OCI-LY7 (cell line): ENCODE measurements at places on chromosomes 7 and 10.

DNA sequence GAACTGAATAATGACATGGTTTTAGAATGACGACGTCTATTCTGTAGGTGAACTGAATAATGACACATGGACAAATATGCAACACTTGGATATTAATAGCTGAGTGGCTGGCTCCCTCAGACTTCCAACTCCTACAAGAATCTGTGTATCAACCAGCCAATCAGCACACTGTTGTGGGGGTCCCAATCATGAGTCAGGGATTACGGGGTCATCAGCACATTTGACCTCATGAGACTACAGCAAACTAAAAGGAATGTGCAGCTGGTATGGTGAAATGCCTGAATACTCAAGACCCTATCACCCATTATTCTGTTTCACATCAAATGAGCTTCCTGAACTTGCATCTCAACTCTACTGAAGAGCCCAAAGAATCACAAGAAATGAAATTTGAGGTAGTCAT lies 192.5 kb downstream of the ANK3 start:
- DNase-seq, result no peak

GRCh38 chr10:125392154-125392553 lies 231.8 kb upstream of the CTBP2 start:
- DNase-seq, result no peak

DNA sequence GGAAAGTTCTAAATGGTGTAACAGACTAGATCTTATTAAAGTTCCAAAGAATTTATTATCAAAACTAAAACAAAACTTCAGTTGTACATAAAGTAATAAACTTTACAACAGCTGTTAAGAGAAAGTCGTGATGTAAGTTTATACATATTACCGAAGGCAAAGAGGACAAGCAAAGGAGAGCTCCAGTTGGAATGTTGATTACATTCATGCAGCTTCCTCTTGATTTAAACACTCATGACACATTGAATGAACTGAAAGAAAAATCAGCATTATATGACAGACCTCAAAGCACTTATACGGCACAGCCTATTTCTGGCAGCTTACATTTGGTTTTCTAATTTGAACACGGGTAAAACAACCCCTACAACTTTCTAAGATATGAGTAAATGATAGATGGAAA lies 13.6 kb downstream of the SRI start:
- DNase-seq, result no peak

DNA sequence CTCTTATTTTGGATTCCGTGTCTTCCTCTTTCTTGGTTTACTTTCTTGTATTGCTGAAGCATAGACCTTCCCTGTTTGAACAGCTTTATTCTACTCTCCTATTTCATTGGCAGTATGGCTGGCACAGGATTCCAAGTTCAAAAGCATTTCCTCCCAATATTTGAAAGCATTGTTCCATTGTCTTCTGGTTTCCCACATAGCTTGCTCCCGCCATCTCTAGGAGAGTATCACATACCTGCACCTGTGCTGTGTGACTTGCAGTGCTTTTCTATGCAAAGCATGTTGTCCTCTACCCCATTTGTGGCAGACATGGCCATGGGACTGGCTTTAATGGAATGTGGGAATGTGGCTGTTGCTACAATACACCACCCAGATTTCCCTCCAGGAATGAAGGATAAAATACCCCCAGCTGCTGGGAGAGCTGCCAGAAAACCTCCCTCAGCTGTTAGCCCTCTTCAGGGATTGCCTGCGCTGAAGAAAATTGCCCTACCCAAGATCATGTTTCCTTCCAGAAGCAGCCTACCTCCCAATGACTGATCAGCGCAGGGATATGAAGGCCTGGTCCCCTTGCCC lies 6.9 kb upstream of the MYOF start:
- DNase-seq, result no peak

- DNase-seq, result no peak
These were observed 69.6 kb upstream of the GATA3 start for GRCh38 chr10:7984896-7985295.

GRCh38 chr10:11284291-11285085 lies 266.8 kb downstream of the CELF2 start:
- DNase-seq, result no peak

DNA sequence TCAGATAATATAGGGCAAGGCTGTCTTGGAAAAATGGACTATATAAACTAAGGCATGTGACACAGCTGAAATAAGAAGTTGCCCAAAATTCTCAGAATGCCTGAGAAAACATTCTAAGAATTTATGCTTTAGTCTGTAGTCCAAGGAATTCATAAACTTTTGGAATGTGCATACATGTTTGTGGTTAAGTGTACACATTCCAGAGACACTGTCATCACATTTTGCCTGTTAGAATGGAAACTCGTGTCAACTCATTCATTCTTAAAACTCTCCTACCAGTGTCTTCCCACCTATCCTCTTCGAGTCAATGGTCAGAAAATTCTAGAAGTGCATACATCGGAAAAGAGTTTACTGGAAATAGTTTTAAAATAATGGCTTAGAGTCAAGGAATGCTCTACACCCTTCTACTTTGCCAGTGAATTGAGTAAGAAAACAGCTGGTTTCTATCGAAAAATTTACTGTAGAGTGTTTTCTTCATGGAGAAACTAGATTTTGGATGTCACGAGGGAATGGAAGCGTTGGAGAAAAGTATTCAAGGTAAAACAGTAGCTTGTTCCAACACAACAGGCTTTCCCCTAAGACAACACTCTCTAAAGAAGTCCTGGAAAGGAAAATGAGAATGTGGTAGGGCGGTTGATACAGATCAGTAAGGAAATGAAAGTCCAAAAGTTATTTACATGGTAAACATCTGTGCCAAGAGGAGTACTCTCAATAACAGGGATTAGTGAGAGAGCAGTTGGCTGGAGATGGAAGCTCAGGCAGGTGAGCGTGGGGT lies 1177.6 kb upstream of the C7orf33 start:
- DNase-seq, result no peak

DNA sequence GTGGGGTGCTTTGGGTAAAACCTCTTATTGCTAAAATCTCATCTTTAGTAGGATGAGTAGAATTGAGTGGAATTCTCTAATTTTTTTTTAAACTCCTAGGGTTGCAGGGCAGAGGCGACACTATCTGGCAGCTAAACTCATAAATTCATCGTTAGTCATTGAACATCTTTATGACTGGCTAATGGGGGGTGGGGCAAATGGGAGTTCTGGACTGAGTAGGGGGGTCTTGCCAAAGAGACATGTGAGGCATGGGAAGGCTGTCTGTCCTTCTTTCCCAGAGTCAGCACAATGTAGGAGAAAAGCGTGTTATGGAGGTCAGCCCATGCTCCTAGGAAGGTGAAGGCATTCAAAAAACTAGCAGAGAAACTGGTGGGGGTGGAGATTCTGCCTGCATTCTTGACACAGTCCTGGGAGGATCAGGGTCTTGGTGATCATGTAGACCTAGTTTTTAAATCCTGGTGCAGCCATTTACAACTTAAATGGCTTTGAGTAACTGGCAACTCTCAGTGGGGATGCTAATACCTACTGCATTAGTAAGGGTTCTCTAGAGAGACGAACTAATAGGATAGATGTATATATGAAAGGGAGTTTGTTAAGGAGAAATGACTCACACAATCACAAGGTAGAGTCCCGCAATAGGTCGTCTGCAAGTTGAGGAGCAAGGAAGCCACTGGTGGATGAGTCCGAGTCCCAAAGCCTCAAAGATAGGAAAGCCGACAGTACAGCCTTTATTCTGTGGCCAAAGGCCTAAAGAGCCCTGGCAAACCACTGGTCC lies 47.7 kb downstream of the EMX2 start:
- DNase-seq, result no peak

DNA sequence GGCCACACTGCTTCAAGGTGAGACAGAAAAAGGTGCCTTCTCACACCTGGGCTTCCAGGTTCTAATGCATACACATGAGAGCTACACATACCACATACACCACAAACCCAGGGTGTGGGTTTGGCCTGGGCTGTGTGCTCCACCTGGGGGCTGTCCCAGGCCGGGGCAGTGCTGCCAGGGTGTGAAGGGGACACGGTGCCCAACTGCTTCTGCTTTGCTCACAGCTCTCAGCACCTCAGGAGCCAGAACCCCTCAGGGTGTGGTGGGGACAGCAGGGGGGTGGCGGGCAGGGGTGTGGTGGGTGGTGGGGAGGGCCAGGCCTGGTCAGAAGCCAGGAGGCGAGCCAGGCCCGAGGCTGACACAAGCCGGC lies 51.1 kb downstream of the TMEM209 start:
- DNase-seq, result no peak

DNA sequence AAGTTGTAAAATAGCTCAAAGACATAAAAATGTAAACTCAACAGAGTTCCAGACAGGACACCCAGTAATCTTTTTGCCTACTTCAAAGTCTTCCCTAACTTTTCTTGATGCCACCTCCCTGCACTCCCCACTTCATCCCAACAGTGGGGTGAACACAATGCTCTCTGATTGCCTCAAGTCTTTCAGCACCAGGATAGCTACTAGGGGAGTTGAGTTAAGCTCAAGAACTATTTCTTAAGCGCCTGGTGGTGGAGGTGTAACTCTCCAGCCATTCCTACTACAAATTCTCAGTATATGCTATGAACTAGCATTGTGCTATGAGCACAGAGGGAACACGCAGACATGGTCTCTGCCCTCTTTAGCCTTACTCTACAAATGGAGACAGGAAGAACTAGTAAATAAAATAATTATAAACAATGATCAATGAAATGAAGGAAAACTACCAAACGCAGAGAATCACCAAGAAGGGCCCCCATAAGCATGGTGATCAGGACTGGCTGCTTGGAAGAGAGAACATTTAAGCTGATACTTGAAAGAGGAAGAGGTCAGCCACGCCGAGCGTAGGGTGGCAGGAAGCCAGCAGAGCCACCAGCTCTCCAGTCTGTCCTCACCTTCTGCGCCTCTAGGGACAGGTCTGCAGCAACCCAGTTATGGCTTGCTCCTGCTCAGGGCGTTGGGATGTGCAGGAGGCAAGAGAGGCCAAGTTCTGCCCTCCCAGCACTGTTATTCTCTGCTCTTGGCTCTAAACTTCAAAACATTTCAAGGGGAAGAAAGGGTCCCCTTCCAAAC lies 16.7 kb upstream of the FRA10AC1 start:
- DNase-seq, result peak; percentile 30

DNA sequence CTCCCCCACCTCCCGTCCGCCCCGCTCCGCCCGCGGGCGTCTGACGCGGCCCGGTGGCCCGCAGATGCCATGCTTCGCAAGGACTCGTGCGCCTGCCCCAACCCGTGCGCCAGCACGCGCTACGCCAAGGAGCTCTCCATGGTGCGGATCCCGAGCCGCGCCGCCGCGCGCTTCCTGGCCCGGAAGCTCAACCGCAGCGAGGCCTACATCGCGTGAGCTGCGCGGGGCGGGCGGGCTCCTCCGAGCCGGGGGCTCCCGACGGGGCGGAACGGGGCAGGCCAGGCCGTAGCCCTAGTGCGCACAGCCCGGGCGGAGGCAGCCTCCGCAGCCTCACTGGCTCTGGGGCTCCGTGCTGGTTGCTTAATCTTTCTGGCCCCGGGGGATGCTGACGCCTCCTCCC lies 2.8 kb downstream of the ASIC3 start:
- no peak for DNase-seq

DNA sequence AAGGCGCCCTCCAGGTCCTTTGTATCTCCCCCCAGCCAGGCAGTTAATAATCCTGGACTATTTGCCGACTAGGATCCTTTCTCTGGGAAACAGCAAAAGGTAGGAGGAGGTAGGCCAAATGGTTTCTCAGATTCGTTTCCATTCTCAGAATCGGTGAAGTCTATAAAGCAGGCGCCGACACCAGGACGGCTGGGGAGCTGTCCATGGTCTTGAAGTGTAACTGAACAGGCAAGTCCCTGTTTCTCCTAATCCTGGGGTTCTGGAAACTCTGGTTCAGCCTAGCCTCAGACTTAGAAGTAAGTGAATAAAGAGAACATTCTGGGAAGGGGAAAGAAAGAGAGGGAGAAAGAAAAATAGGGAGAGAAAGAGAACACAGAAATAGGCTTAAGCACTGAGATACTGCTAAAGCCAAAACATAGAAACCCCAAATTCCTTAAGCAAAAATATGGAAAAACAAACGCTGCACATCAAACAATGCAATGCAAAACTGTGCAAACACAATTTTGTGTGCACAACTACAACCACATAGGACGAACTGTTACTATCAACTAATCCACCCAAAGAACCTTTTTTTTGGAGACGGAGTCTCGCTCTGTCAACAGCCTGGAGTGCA lies 11.1 kb upstream of the INA start:
- DNase-seq, result peak; percentile 39

DNA sequence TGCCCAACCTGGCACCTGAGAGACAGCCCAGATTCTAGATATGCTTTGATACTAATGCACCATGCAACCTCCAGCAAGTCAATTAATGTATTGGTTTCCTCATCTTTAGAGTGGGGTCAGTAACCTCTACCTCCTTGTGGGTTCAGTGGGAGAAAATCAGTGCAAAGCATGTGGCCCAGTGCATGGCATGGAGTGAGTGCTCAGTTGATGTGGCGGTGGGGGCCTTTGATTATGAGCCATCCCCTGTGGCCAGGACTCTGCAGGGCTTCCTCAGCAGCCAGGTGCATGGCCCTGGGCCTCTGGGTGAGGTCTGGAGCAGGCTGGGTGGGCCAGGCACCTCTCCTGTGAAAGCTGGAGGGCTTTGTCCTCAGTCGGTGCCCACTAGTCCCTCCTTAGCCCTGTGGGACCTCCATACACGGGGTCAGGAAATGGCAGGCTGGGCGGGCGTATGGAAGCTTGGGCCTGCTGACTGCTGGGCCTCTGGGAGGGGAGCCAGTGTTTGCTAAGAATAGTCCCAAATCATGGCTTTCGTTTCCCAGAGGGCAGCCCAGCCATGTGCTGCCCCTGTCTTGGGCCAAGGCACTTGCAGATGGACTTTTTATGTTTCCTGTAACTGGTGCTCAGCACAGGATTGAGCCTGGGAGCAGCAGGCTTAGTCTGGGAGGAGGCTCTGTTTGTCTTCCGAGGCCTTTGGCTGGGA lies 3.4 kb downstream of the PALD1 start:
- no peak for DNase-seq
